ENCODE measurements at places on chromosomes 6 and 20.

GRCh38 chr6:170018422-170018935 lies 267.1 kb downstream of the ERMARD start:
- DNase-seq = no peak

DNA sequence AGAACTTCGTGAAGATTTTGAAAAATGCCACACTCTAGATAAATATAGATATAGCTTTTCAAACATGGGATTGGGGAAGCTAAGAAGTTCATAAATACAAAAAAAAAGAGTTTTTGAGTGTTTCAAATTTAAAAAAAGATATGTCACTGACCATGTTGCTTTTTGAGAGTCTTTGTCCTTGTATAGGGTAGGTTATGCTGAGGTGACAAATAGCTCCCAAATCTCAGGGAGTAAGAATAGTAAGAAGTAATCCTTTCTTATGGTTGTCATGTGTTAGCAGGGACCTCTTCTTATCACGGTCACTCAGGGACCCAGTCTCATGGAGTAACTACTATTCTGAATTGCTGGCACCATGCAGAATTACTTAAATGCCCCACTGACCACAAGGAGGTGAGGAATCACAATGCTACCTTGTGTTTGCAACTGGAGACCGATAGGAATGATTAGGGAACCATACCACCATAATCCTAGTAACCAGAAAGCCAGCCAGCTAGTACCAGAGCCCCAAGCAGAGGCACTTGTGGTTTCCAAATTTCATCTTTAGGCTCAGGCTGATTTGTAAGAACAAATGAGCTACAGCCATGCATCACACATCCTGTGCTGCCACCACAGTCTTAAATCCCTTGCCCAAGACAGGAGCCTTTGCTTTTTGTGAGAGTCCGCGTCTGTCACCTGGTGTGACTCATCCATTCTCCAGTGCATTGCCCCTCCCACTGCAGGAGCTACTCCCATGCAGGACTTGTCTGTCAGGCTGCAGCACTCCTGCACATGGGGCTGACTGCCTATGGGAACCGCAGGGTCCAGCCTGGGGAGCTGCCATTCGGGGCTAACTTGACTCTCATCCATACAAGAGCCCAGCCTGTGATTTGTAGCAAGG lies 42.4 kb upstream of the ADGRF4 start:
- DNase-seq = no peak

- no peak for DNase-seq
Measured at GRCh38 chr6:73942592-73943186, 246.7 kb downstream of the CD109 start.

GRCh38 chr20:4962241-4962855 lies 39.0 kb downstream of the SLC23A2 start:
- no peak for DNase-seq

DNA sequence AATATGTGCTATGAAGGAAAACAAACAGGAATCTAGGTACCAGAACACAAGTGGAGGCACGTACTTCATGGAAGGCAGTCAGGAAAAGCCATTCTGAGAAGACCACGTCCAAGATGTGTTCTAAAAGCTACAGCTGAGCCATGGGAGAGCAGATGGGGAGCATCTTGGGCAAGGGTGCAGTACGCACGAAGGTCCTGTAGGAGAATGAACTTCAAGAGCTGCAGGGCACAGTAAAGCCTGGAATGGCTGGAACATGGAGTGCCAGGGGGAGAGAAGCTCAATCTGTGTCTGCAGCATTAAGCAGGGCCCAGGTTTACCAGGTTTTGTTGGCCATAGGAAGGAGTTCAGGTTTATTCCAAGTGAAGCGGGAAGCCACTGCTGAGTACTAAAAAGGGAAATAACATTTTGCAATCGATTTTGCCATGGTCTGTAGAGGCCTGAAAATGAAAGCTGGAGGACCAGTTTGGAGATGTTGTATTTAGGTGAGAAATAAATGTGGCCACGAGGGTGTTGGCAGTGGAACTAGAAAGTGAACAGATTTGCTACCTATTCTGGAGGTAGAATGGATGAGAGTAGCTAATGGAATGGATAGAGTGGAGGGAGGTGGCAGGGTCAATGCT lies 29.9 kb downstream of the ADTRP start:
- no peak for DNase-seq
